T-helper 17 cell (primary cell): ENCODE measurements at places on chromosomes 5 and 9. TPM values are rescaled to one million over a fixed set of nuclear protein-coding genes. Genes with fewer than 3 reads are reported as not detected.

Gene CSF2
- not detected for total RNA-seq

Gene BTNL8
- total RNA-seq: not detected

Gene GZMA
- 7.9 TPM for total RNA-seq

Gene SLC23A1
- total RNA-seq: not detected

Gene PRSS3
- total RNA-seq: not detected

Gene UGT3A1
- not detected for total RNA-seq

Gene GABRA6
- total RNA-seq: not detected

Gene TMOD1
- total RNA-seq: 0.86 TPM

Gene PDCD1LG2
- 1.1 TPM for total RNA-seq

Gene PCDHB8
- not detected for total RNA-seq

Gene DAB2IP
- total RNA-seq: not detected

Gene SLC46A2
- not detected for total RNA-seq
